ENCODE measurements at places on chromosomes 4 and X.

DNA sequence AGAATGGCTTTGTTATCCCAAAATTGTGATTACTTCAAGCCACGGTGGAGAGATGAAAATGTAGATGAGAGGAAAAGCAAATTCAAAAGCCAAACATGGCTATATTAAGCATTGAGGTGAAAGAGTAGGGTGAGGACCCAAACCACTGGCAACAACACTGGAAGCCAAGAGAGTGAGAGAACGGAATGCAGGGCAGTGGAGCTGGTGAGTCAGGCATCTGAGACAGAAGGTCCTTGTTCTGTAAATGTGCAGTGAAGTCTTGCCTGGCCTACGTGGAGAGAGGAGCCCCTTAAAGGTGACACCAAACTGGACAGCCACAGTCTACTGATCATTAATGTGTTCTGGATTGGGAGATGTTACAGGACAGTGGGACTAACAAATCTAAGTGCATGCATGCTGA, 22.8 kb upstream of the SEC24B start:
- DNase-seq, result no peak

GRCh38 chr4:30989508-30989907, 269.3 kb downstream of the PCDH7 start:
- DNase-seq, result no peak

- no peak for DNase-seq
These were observed 202.4 kb downstream of the ENOX2 start for GRCh38 chrX:130700629-130701028.

- DNase-seq, result no peak
These were observed 117.2 kb downstream of the TEX13C start for GRCh38 chrX:125436855-125437254.

- no peak for DNase-seq
These were observed 33.7 kb upstream of the MSL3 start for GRCh38 chrX:11724122-11725017.

- no peak for DNase-seq
These were observed 130.3 kb downstream of the ADGRA3 start for GRCh38 chr4:22385611-22386011.

DNA sequence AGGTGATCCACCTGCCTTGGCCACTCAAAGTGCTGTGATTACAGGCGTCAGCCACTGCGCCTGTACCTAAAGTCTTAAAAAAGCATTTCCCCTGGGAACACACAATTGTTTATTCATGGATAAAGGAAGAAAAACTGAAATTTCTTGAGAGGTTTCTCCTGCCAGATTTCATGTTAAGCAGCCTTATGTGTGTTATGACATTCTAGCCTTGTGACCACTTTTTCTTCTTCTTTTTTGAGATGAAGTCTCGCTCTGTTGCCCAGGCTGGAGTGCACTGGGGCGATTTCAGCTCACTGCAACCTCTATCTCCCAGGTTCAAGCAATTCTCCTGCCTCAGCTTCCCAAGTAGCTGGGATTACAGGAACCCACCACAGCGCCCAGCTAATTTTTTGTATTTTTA, 57.8 kb upstream of the PLAC8 start:
- no peak for DNase-seq

DNA sequence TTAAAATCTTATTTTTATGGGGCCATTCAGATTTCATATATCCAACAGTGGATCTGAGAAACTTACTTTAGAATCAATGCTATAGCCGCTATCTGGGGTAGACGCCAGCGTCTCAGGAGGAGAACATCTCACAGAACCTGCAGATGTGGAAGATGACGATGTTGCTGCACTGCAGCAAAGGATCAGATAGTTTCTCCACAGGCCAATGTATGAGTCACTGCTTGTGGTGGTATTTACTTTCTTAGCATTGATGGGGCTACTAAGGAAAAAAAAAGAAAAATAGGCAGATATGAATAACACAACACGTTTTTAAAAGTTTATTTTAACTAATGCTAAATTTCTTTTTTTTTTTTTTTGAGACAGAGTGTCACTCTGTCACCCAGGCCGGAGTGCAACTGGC, 85.9 kb downstream of the ZAR1 start:
- DNase-seq, result no peak

DNA sequence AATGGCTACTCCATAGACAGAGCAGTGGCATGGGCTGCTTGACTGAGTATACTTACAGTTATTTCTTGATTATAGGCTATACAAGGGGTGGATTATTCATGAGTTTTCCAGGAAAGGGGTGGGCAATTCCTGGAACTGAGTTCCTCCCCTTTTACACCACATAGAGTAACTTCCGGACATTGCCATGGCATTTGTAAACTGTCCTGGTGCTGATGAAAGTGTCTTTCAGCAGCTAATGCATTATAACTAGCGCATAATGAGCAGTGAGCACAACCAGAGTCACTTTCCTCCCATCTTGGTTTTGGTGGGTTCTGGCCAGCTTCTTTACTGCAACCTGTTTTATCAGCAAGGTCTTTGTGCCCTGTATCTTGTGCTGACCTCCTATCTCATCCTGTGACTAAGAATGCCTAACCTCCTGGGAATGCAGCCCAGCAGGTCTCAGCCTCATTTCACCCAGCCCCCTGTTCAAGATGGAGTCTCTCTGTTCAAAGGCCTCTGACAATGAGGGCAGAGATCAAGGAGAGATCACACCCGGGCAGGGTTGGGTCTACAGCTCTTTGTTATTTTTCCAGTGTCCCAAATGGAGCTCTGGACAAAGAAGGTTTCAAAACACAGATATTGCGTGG, 468.4 kb upstream of the PRKX start:
- no peak for DNase-seq

DNA sequence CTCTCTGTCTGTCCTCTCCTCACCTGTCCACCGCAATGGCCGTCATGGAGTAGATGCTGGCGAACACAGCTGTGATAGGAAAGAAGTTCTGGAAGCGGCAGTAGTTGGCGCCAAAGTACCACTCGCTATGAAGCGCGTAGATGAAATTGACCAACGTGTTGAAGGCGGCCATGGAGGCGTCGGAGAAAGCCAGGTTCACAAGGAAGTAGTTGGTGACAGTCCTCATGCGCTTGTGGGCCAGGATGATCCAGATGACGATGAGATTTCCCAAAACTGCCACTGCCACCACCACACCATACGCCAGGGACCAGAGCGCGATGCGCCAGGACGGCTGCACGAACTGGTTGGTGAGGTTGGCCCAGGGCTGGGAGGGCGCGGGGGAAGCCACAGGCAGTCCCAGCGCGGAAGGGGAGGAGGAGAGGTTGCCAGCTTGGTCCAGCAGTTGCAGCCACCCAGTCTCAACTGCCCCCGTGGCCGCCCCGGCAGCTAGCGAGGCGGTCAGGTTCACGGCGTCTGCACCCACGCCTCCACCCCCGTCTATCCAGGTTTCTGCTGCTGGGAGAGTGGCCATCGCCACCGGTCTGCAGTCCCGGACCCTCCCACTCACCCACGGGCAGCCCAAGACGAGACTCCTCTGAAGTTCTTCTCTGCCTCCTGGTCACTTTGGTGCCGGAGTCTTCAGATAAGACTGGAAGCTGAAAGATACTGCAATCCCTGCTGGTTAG, 518 bp downstream of the TACR3 start:
- DNase-seq, result no peak

DNA sequence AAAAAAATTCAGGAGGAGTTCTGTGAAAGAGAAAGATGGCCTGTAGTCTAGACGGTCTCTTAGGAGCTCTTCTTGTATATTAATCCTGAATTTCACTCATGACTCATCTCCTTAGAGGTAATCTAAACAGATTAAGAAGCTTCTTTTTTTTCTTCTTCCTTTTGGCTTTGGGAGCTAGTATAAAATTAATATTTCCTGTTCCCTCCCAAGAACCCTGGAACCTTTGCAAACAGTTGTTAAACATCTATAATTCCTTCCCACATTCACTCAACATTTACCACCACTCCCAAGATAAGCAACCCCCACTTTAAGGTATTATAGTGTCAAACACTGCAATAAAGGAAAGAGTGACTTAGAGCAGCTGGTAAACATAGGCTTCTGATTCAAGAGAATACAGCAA, 146.4 kb upstream of the EDNRA start:
- DNase-seq, result no peak

DNA sequence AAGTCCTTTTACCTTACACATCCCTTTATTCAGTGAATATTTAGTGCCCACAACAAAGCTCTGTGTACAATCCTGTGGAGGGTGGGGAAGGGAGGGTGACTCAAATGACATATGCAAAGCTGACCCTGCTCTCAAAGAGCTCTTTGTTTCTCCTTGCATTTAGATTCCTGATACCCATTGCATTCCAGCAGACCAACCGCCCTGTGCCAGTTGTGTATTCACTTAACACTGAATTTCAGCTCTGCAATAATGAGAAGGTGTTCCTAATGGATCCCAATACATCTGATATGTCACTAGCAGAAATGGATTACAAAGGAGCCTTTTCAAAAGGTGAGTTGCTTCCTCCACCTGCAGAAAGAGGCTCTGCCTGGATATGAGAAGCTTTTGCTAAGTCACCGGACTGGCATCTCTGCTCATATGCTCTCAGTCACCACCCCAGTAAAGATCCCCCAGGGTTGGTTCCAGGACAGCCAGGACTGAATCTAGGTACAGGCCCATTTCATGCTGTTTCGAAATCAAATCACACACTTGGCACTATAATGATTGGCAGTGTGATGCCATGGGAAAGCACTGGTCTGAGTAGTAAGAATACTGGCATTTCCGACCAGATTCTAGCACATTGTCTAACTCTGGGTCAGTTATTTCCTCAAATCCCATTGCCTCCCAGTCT, 17.1 kb upstream of the ANXA3 start:
- DNase-seq, result no peak

Data from activated T-helper 1 cell treated with Interleukin-2 at 50 U/mL for 16 hours (primary cell).